Smooth muscle cell of the pulmonary artery (primary cell): ENCODE measurements at places on chromosomes 16 and 17. TPM values are rescaled to one million over a fixed set of nuclear protein-coding genes. Genes with fewer than 3 reads are reported as not detected.

Gene CACNA1G
- total RNA-seq: 0.59 and 0.65 TPM in 2 replicates

Gene HAS3
- total RNA-seq: 4.0 and 7.6 TPM in 2 replicates

Gene PLK1
- 3.7 and 9.8 TPM in 2 replicates for total RNA-seq

Gene NEK8
- total RNA-seq: 3.8 and 5.4 TPM in 2 replicates

Gene TMEM88
- 0.13 and 0.20 TPM in 2 replicates for total RNA-seq

Gene KRT24
- not detected in 2 replicates for total RNA-seq

Gene GSPT1
- 75.5 and 78.3 TPM in 2 replicates for total RNA-seq

Gene TP53TG3C
- not detected in 2 replicates for total RNA-seq

Gene C16orf74
- 1.7 and 2.9 TPM in 2 replicates for total RNA-seq

Gene CD300H
- not detected in 2 replicates for total RNA-seq

Gene DEXI
- total RNA-seq: 41.8 and 48.2 TPM in 2 replicates

Gene GGA3
- 16.7 and 28.0 TPM in 2 replicates for total RNA-seq

Gene SALL1
- total RNA-seq: 0.46 and 1.0 TPM in 2 replicates

Gene TMEM132E
- 0.07 TPM in 2 replicates for total RNA-seq

Gene PABPN1L
- not detected in 2 replicates for total RNA-seq

Gene CYGB
- 24.4 and 51.4 TPM in 2 replicates for total RNA-seq

Gene COPS3
- 53.7 and 62.4 TPM in 2 replicates for total RNA-seq

Gene EVPL
- under 0.01 and 0.10 TPM in 2 replicates for total RNA-seq

Gene ABCC11
- total RNA-seq: 0.26 and 0.30 TPM in 2 replicates

Gene PRAC1
- total RNA-seq: not detected in 2 replicates

Gene ADORA2B
- total RNA-seq: 22.6 and 28.2 TPM in 2 replicates

Gene TPSG1
- total RNA-seq: not detected in 2 replicates

Gene ITGAX
- total RNA-seq: not detected in 2 replicates

Gene AIPL1
- not detected in 2 replicates for total RNA-seq

Gene UTS2R
- total RNA-seq: not detected in 2 replicates

Gene KRTAP4-9
- total RNA-seq: not detected in 2 replicates

Gene PRM2
- not detected in 2 replicates for total RNA-seq

Gene KRT39
- not detected in 2 replicates for total RNA-seq

Gene CHMP6
- total RNA-seq: 13.6 and 17.9 TPM in 2 replicates

Gene KRTAP4-3
- total RNA-seq: not detected in 2 replicates

Gene NETO2
- total RNA-seq: 26.4 and 150 TPM in 2 replicates

Gene FOXK2
- total RNA-seq: 27.5 and 40.9 TPM in 2 replicates

Gene TBC1D3
- total RNA-seq: not detected in 2 replicates

Gene USP6
- under 0.01 TPM in 1 of 2 replicates, not detected in the other for total RNA-seq

Gene TMC5
- not detected in 2 replicates for total RNA-seq

Gene PIRT
- total RNA-seq: not detected in 2 replicates

Gene HBM
- total RNA-seq: not detected in 2 replicates

Gene AARSD1
- 18.2 and 20.0 TPM in 2 replicates for total RNA-seq

Gene TEKT5
- total RNA-seq: 0.07 and 0.13 TPM in 2 replicates

Gene JMJD6
- total RNA-seq: 22.4 and 23.0 TPM in 2 replicates

Gene HDAC5
- total RNA-seq: 59.1 and 95.5 TPM in 2 replicates

Gene CDH13
- 175 and 425 TPM in 2 replicates for total RNA-seq

Gene CNGB1
- total RNA-seq: not detected in 2 replicates

Gene RASL10B
- total RNA-seq: 2.0 and 3.0 TPM in 2 replicates

Gene PLLP
- not detected in 2 replicates for total RNA-seq

Gene ADAD2
- not detected in 2 replicates for total RNA-seq

Gene KRTAP29-1
- total RNA-seq: not detected in 2 replicates

Gene PIGQ
- 31.5 and 39.1 TPM in 2 replicates for total RNA-seq

Gene ZNF668
- total RNA-seq: 7.0 and 9.8 TPM in 2 replicates

Gene HOXB2
- total RNA-seq: 7.5 and 12.0 TPM in 2 replicates

Gene LGALS9C
- total RNA-seq: not detected in 2 replicates

Gene APOH
- total RNA-seq: not detected in 2 replicates

Gene ACSM3
- 0.65 and 0.69 TPM in 2 replicates for total RNA-seq
